AG04449 (cell line): ENCODE measurements at places on chromosomes 5 and 9.

- DNase-seq: no peak
Observed at GRCh38 chr5:132388244-132389050, 18.9 kb downstream of the SLC22A5 start.

DNA sequence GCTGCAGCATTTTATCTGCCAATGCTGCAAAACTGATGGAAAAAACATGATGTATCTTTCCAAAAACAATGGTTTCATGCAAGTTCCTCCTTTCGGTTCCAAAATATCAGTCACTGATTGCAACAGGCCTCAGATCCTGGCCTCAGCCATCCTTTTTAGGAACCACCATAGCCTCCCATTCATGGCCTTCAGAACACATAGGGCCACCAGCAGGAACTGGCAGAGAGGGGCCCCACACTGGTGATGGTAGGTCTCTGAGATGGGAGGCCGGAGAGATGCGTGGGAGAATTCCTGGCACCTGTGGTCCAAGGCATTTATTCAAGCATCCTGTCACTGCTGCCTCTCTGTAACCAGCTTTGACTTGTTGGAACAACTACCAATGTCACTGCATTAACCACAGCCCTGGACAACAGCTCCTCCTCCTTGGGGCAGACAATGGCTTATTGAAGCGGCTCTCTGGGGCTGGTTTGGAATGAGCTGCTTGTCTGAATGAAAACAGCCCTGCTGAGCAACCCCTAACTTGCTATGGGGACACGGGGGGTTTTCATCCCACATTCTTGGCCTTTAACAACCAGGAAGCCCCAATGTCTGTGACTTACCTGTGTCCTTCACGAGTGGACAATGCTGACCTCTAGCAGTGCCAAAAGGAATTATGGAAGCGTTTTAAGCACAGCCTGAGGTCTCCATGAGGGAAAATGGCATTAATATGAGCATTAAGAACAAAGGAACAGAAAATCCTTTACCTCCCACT, 108.1 kb downstream of the LHFPL2 start:
- DNase-seq: no peak

DNA sequence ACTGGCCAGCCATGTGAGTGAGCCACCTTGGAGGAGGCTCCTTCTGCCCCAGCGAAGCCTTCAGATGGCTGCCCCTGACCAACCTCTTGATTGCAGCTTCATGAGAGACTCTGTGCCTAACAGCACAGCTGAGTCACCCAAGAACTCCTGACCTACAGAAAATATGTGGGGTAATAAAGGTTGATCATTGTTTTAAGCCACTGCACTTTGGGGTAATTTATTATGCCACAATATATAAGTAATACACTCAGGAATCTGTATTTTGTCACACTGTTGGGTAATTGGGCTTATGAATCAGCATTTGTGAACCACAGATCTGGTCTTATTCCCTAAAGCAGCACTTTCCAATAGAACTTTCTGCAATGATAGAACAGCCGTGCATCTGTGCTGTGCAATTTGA, 24.4 kb upstream of the VDAC1 start:
- peak; percentile 93 for DNase-seq

DNA sequence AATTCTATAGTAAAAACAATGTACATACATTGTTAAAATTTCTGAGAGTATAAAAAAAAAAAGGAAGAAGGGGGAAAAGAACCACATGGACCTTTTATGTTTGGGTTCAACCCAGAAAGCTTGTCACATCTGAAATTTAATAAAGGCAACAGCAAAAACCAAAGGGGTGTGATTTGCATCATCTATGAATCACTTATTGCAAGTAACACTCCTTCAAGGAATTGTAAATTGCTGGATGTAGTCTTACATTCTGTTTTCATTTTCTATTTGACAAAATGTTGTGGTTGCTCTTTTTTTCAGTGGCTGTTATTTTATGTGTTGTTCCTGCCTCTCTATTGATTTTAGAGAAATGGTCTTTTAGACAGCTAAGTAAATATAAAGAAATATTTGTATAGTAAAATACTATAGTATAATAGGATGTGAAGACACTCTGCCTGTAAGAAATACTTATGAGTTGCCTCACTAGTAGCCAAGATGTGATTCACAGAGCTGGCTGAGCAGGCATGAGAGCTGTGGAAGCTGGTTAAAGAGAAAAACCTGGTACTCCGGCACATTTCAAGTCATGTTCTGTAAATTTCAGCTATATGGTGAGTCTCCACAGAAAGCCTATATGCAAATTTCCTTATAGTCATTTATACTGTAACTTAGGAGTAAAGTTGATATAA, 131.1 kb upstream of the CNTLN start:
- DNase-seq: no peak

GRCh38 chr5:140134277-140134935, 8.7 kb downstream of the IGIP start:
- DNase-seq: no peak

DNA sequence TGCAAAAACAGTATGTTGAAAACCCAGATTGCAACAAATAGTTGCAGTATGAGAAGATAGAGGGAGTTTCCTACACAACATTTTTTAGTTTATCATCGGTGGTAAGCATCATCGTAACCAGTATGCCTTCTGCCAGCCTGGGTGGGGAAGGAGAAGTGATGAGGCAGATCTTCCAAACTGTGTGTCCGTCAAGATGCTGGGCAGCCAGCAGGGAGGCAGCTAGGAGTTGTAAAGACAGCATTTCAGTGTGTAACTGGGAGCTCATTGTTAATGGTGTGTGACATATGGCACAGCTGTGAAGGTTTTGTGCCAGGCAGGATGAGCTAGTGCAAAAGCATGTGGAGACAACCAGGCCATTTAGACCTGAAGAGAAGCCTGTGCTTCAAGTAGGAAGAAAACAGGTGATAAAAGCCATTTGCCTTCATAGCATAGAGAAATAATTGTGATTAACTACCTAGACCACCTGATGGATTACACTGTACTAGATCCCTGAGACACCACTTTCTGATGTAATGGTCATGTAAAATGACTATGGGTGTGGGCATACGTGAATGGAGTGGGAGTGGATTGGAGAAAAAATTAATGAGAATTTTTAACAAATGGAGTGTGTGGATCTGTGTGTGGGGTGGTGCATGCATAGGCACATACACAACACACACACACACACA, 347.0 kb upstream of the ADAMTSL1 start:
- DNase-seq: no peak

GRCh38 chr5:57313716-57314115, 139.9 kb downstream of the GPBP1 start:
- DNase-seq: no peak

DNA sequence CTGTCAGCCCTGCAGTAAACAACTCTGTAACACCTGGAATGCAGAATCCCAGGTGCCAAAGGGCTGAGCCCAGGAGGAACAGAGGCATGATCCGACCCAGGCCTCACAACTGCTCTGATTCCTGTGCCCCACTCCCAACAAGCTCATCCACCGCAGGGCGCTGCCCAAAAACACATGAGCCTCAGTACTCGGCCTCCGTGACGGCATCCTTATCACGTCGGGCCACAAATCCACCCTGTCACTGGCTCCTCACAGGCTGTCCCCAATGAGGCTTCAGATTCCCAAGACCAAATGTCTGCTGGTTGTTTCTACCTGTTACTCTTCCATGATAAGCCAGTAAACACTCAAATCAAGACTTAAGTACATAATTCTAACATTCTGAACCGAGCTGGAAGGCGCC, 15.2 kb downstream of the QSOX2 start:
- DNase-seq: no peak

DNA sequence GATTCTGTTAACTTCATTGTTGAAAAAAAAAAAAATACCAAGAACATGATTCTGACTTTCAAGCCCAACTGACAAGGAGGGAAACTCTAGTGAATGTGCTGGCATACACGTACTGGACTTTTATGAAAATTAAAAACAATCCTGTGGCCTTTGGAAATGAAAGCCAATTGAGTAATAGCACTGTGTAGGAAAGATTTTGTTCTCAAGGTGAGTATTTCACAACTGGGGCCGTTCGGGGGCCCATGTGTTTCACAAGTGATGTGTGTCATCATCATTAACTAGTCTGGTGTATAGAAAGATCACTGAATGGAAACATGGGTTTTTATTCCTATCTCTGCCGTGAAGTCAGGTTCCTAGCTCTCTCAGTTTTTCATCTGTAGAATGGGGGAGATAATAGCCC, 605.0 kb upstream of the CLINT1 start:
- DNase-seq: no peak

DNA sequence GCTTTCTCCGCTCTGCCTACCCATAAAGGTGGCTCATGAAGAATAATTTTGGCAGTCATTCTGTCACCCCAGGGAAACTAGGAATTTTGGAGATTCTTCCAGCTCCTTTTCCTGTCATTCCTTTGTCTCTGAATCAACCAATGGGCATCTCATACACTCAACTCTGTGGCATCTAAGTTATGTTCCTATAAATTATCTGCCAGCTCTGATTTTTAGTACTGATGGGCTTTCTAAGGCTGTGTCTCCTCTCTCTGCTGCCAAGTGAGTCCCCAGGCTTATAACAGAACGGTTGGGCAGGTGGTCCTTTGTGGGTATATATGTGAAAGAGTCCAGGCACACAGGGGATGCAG, 226.8 kb downstream of the NMUR2 start:
- DNase-seq: no peak

DNA sequence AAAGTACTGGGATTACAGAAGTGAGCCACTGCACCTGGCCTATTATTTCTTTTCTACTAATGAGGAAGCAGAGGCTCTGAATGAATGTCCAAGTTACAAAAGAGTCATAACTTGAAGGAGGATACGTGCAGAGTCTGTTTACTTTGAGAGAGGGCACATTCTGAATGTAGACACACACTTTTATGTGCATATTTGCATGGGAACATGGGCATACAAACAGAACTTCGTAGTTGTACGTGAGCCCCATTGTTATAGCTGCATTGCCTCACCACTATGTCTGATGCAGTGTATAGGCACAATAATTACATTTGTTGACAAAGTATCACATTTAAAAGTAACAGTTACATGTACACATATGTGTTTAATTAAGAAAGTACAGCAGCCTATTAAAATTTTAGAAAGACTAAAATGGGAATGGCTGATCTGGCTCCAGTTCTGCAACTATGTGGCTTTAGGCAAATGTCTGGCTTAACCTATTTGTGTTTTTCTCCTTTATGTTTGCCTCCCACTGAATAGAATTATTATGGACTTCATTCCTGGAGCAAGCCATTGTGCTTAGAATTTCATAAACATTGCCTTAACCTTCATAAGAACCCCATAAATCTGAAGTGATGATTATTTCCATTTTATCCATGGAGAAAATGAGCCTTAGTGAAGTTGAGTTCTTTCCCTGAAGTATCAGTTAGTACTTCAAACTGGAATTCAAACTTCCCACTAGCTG, 3.0 kb upstream of the DPYSL3 start:
- no peak for DNase-seq

GRCh38 chr5:150079909-150080461, 6.4 kb downstream of the CSF1R start:
- no peak for DNase-seq

DNA sequence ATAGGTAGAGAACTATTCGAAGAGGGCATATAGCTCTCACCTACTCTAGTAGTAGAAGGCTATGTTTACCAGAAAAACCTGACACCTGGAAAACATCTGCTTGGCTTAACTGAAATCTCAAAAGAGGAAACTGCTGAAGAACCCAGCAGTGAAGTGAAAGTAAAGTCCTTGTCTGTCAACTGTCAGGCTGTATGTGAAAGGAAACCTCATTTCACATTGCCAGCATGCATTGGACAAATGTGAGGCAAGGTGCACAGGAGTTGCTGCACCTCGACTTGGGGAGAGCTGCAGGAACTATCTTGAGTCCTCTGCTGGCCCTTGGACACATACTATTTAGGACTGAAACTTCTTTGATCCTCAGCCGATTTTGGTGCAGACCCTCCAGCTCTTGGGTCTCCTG, 53.3 kb downstream of the NREP start:
- DNase-seq: no peak

DNA sequence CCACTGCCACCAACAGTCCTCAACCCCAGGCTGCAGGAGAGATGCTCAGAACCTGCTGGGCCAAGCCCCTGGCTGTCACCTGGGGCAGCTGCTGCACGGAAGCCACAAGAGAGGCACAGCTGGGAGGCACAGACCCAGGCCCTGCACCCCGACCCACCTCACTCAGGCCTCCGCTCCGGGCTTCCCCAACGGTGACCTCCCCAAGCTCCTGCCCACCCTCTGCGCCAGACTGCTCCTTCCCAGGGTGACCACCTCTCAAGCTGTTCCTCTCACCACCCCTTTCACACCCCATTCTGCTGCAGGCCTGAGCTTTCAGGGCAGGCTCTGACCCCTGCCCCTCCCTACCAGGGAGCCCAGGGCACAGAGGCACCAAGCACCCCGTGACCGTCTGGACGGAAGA, 33.0 kb downstream of the VAV2 start:
- DNase-seq: no peak

DNA sequence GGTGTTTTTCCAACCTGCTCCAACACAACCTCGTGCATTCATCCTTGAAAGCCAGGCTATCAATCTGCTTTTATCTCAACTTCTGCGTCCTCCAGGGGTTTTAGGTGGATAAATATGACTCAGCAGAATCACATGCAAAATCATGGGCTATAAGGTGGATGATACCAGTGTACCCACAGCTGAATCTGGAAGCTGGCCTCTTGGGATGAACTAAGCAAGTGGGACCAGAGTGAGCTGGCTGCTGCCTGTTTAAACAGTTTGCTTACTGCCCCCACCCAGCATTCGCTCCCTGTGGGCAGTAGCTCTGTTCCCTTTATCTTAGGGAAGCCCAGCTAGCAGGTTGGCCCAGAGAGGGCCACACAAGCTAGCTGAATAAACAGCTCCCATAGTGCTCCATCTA, 194.0 kb downstream of the CRB2 start:
- no peak for DNase-seq

- DNase-seq: no peak
Observed at GRCh38 chr9:96293498-96294158, 8.3 kb downstream of the HSD17B3 start.

DNA sequence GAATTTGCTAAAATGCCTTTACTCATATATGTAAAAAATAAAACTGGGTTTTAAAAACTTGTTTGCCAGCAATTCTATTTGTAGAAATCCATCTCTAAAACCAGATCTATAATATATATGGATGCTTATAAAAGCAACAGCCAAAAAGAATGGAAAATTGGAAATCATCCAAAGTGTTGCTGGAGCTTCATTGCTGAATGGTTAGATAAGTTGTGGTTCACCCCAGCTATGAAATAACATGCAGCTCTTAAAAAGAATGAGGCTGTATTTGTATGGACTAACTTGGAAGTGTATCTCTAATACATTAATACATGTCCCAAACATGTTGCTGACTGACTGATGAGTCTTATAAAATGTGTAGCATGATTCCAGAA, 76.2 kb downstream of the STK10 start:
- DNase-seq: peak; percentile 84

GRCh38 chr5:172593721-172594235, 47.3 kb upstream of the NEURL1B start:
- DNase-seq: no peak
